NCI-H1436 treated with DMSO at 0.1 percent for 48 hours (cell line): ENCODE measurements at places on chromosomes 5 and 9.

DNA sequence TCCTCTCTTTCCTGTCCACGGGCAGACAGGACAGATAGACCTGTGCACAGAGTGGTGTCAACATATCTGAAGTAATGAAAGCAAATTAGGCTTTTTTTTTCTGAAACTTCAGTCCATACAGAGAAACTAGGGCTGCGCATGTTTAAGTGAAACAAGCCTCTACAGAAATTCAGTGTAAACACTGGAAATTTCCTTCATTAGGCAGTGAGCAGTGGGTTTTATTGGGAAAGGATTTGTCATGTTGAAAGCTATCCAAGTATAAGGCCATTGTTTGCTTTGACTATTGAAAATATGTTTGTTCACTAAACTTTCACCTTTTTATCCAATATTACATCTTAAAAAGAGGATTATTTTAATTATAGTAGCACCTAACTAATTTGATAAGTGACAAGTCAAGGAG is 161.2 kb downstream of the AOPEP start:
- no peak for DNase-seq

DNA sequence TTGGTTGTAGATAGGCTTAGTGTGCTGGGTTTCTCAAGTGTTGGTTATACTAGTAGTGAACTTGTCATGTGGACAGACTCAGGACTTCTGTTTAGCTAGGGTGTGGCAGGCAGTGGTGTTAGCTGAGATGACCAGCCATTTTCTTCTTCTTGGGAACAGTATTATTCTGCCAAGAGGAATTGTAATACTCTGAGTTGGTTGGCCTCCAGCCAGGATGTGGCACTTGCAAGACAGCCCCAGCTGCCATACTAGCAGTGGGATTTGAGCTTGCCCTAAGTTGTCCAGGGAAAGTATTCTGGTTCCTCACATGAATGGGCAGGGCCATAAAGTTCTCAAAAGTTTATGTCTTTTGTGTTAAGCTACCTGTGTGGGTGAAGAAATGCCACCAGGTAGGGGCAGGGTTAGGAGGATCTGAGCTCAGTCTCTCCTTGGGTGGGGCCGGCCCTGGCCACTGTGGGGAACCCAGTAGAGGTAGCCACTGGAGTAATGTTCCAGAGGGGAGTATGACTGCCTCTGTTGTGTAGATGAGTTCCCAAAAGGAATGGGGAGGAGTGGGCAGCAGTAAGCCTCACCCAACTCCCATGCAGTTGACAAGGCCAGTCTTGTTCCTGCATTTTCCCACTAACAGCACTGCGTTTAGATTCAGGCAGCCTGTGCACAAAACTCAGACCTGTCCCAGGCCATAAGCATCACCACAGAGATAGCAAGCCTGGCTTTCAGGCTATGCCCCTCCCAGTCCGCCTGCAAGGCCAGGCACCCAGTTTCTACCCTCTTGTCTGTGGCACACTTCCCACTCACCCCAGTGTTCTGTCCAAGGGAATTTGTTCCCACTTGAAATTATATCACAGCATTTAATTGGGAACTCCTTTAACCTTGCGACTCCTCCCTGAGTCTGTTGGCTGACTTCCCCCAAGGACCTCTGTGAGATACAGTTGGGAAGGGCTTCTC is 250.7 kb downstream of the ANXA1 start:
- DNase-seq: no peak

- DNase-seq: no peak
Measured at GRCh38 chr9:110309681-110310080, 28.0 kb downstream of the TXNDC8 start.

- no peak for DNase-seq
Measured at GRCh38 chr5:172172912-172173563, 15.0 kb downstream of the STK10 start.

GRCh38 chr5:107968406-107968843 is 297.7 kb upstream of the EFNA5 start:
- no peak for DNase-seq

DNA sequence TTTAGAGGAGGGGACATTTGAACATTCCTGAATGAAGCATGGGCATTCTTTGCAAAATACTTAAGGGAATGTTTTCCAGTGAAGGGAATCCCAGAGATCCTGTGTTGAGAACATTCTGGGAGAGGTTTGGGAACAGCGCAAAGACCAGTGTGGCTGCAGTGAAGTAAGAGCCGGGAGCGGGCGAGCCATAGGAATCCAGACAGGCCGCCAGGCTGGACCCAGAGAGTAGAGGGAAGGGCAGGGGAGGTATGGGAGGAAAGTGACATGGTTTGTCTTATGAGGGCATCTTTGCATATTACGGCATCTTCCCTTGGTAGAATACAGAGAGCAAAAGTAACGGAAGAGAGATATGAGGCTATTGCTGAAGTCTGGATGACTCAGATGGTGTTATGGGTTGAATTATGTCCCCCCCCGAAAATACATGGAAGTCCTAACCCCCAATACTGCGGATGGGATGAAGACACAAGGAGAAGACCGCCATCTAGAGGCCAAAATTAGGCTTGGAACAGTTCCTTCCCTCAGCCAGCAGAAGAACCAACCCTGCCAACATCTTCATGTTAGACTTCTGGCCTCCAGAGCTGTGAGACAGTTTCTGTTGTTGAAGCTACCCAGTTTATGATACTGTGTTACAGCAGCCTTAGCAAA is 268.2 kb downstream of the MAST4 start:
- DNase-seq: no peak

DNA sequence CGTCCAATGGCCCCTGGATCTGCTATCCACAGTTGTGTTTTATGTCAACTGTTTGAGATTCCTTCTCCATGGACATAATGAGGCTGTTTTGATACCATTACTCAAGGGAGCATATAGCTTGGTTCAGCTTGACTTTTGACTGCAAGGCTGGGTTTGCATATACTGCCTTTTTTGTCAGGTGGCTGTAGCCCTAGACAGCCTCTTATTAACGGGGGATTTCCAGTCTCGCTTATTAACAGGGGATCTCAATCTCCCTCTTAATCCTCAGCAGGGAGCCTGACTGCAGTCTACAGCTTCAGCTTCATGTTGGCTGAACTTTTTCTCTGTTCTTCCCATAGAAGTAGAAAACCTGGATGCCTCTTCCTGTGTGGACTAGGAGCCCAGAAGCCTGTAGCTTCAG is 73.7 kb upstream of the TNC start:
- DNase-seq: no peak

DNA sequence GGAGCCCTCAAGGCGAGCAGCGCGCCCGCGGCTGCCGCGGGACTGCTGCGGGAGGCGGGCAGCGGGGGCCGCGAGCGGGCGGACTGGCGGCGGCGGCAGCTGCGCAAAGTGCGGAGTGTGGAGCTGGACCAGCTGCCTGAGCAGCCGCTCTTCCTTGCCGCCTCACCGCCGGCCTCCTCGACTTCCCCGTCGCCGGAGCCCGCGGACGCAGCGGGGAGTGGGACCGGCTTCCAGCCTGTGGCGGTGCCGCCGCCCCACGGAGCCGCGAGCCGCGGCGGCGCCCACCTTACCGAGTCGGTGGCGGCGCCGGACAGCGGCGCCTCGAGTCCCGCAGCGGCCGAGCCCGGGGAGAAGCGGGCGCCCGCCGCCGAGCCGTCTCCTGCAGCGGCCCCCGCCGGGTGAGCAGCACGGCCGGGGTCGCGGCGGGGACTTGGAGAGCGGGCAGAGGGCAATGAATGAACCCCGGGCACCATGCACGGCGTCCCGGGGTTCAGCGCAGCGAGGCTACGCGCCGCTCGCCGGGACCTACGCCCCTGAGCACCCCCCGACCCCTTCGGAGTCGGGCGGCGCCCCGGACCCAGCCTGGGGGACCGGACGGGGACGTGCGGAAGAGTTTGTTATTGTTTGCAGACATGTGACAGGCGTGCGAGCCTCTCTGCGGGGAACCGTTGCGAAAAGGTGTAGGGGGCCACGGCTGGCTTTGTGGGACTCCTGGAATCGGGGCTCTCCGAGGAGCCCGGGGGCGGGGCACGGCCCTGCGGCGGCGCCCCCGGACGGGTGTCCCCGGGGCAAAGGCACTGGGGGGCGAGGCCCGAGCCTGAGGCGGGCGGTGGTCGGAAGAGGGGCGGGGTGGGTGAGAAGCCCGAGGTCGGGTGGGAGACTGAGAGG is 553 bp downstream of the MAP3K1 start:
- DNase-seq: no peak

DNA sequence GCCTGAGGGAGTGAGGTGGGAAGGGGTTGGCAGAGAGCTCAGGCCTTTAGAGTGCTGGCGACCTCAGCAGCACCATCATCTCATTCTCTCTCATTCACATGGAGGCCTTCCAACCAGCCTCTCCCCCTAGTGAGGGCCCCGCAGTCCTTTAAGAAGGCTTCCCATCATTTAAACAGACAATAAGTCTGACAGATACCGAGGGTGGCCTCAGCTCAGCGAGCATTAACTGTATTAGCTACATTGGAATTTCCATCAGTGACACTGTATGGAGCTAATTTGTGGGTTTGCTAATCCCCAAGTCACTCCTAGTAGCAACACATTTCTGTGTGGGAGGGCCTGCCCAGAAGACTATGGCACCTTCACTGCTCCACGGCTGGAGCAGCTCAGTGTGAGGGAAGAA is 75.8 kb downstream of the INSYN2B start:
- DNase-seq: no peak

- no peak for DNase-seq
Measured at GRCh38 chr9:1875251-1875851, 139.8 kb upstream of the SMARCA2 start.

DNA sequence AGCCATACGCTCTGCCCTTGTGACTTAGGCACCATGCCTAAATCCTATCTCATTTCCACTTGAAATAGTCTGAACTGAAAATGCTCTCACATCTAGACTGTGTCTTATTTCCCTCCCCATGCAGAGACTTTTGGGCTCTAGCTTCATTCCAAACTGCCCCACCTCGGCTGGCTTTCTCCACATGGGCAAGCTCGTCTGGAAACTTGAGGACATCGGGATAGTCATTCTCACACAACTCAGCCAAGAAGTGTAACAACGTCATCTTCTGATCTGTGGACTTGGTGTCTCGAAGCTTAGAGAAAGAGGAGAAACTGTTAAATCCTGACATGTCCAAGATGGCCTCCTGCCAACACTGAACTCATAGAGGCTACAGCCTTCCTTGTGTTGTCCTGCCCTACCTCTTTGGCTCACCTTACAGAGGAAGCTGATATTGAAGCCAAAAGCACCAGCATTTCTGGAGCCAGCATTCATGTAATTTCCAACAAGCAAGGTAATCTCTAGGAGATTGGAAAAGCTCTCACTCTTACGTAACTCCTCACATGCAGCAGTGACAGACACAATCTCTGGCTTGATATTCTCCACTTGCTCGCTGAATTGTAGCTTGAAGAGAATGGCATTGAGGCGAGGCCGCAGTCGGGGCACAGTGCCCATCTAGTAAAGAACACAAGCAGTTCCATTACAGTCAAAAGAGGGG is 39.6 kb downstream of the PCDHGC5 start:
- DNase-seq: no peak

GRCh38 chr5:16826379-16827125 is 109.5 kb downstream of the MYO10 start:
- no peak for DNase-seq

DNA sequence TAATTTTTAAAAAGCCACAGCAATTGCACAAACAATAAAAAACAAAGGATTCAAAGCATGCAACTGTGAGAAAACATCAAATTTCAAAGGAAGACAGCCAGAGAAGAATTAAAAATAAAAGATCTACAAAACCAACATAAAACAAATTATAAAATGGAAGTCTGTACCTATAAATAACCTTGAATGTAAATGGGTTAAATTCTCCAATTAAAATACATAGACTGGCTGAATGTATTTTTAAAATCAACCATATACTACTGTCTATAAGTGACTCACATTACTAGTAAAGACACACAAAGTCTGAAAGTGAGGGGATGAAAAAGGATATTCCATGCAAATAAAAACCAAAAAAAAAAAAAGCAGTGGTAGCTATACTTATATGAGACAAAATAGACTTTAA is 33.7 kb downstream of the BTNL8 start:
- no peak for DNase-seq
